ENCODE measurements at places on chromosomes 16 and 17. TPM values are rescaled to one million over a fixed set of nuclear protein-coding genes. Genes with fewer than 3 reads are reported as not detected.

GRCh38 chr17:38724337-38724988 is 5.7 kb upstream of the CISD3 start:
- peaks cover 56% of the 10 kb centered on the region for H3K36me3 ChIP-seq
- H3K4me3 ChIP-seq: no peak overlapping the region
- no peak overlapping the region for H3K27ac ChIP-seq
- DNase-seq: peak; percentile 79
- peaks cover 3% of the 10 kb centered on the region for H3K4me1 ChIP-seq

The KRT15 gene
- total RNA-seq: not detected

GRCh38 chr16:53666786-53667415 is 36.8 kb downstream of the RPGRIP1L start:
- no peak overlapping the region for H3K27ac ChIP-seq
- H3K27me3 ChIP-seq: no peaks in the 10 kb centered on the region
- H3K36me3 ChIP-seq: no peaks in the 10 kb centered on the region
- no peak overlapping the region for H3K4me3 ChIP-seq
- no peak for DNase-seq

The HSF5 gene
- total RNA-seq: not detected

The SP6 gene
- 0.16 TPM for total RNA-seq

The OR3A3 gene
- total RNA-seq: not detected

GRCh38 chr16:64659866-64660265 is 462.0 kb downstream of the CDH11 start:
- DNase-seq: no peak
- H3K4me3 ChIP-seq: no peak overlapping the region
- H3K27ac ChIP-seq: no peak overlapping the region
- no peaks in the 10 kb centered on the region for H3K27me3 ChIP-seq
- no peaks in the 10 kb centered on the region for H3K36me3 ChIP-seq

DNA sequence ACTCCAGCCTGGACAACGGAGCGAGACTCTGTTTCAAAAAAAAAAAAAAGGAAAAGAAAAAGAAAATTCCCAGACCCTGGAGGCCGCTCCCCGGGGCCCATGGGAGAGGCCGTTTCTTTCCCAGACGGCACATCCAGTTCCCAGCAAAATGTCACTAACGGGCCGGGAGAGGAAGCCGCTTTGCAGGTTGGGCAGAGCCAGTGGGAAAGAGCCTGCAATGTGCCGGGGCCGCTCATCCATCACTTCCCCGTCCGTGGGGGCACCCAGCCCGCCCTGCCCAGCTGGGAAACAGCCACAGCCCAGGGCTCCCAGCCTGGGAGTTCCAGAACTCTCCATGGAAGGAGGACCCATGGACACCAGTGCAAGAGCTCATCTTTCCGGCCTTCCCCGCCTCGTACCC is 41.8 kb upstream of the PABPN1L start:
- DNase-seq: no peak
- no peaks in the 10 kb centered on the region for H3K36me3 ChIP-seq
- no peaks in the 10 kb centered on the region for H3K27me3 ChIP-seq
- peak overlapping the region; percentile 55 for H3K27ac ChIP-seq
- no peak overlapping the region for H3K4me3 ChIP-seq

DNA sequence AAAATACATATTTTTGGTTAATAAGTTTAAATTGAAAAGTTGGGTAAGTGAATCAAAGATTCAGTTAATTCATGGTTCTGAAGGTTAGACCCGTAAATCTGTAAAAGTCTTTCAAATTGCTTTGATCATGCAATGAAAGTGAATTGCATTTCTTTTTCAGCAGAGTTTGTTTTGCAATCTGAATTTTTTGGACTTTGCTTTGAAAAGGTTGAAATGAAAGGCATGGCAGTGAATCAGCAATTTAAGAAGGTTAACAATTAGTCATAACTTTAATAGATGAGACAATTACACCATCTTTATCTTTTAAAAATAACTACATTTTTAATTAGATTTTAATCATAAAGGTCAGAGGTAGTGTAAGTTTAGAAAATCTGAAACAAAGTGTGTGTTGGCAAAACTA is 310.9 kb upstream of the KCNJ16 start:
- no peaks in the 10 kb centered on the region for H3K4me1 ChIP-seq
- no peaks in the 10 kb centered on the region for H3K36me3 ChIP-seq
- H3K27ac ChIP-seq: no peak overlapping the region

The TMEM92 gene
- not detected for total RNA-seq

GRCh38 chr17:44102849-44103622 is 20.4 kb downstream of the HDAC5 start:
- no peaks in the 10 kb centered on the region for H3K36me3 ChIP-seq
- peak overlapping the region; percentile 84 for H3K27ac ChIP-seq
- H3K27me3 ChIP-seq: no peaks in the 10 kb centered on the region
- DNase-seq: no peak

GRCh38 chr16:82301146-82301755 is 131.2 kb upstream of the MPHOSPH6 start:
- H3K4me3 ChIP-seq: no peak overlapping the region
- no peaks in the 10 kb centered on the region for H3K27me3 ChIP-seq
- no peak for DNase-seq
- no peaks in the 10 kb centered on the region for H3K36me3 ChIP-seq

DNA sequence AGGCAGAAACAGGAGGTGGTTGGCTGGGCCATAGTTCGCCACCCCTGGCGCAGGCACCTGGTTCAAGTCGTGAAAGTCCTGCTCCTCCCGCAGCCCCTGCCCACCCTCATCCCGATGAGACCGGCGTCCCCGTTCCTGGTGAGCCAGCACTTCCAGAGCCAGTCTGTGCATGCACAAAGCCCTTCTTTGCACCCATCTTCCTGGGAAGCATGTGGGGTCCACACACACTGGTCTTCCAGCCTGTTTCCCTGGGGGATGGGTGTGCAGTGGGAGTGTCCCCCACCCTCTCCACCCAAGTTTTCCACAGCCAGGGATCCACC is 1.6 kb upstream of the ZG16B start:
- H3K36me3 ChIP-seq: no peaks in the 10 kb centered on the region
- H3K27ac ChIP-seq: no peak overlapping the region
- no peak overlapping the region for H3K4me3 ChIP-seq
- DNase-seq: no peak
- no peaks in the 10 kb centered on the region for H3K4me1 ChIP-seq

The IRX3 gene
- 9.8 TPM for total RNA-seq

The XYLT1 gene
- 1.7 TPM for total RNA-seq

The RAI1 gene
- 7.9 TPM for total RNA-seq

GRCh38 chr16:82063456-82064082 is 28.5 kb downstream of the HSD17B2 start:
- no peaks in the 10 kb centered on the region for H3K36me3 ChIP-seq
- no peaks in the 10 kb centered on the region for H3K27me3 ChIP-seq
- no peaks in the 10 kb centered on the region for H3K4me1 ChIP-seq
- no peak overlapping the region for H3K27ac ChIP-seq
- no peak overlapping the region for H3K4me3 ChIP-seq

DNA sequence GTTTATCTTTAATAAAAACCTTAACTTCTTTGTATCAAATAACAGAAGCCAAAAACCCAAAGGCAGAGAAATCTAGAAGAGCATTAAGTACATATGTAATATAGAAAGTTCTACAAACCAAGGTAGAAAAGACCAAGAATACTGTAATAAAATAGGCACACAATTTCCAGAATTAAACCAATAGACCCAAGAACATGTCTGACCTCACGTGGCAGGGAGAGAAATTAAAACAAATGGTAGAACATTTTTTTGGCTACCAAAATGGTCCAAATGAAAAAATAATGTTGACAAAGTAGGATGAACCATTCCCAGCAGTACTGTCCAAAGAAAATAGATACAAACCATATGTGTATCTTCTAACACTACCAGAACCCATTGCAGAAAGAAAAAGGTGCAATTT is 183.5 kb downstream of the CPPED1 start:
- H3K36me3 ChIP-seq: no peaks in the 10 kb centered on the region
- H3K27me3 ChIP-seq: no peaks in the 10 kb centered on the region
- H3K27ac ChIP-seq: no peak overlapping the region
- no peak for DNase-seq
- H3K4me1 ChIP-seq: no peaks in the 10 kb centered on the region

The IGF2BP1 gene
- total RNA-seq: not detected

DNA sequence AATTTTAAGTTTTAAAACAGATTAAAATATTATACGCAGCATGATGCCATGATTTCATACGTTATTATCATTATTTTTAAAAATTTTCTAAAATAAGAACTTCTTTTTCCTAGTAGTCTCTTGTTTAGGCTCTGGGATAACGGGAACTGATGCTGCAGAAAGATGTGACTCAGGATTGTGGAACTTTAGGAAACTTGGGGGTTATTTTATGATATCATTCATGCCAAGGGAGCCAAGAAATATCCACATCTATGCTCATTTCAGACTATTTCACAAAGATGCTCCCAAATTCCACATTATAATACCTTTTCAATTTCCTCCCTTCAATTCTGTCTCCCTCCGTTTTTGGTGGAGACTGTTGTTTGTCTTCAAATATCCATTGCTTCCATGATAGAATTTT is 236.4 kb downstream of the HS3ST3A1 start:
- no peak overlapping the region for H3K27ac ChIP-seq
- H3K27me3 ChIP-seq: no peaks in the 10 kb centered on the region
- H3K4me3 ChIP-seq: no peak overlapping the region

GRCh38 chr17:63246344-63246743 is 199.8 kb downstream of the CYB561 start:
- H3K27me3 ChIP-seq: no peaks in the 10 kb centered on the region
- no peak overlapping the region for H3K27ac ChIP-seq
- DNase-seq: no peak
- H3K4me3 ChIP-seq: no peak overlapping the region
- no peaks in the 10 kb centered on the region for H3K36me3 ChIP-seq

- peak; percentile 45 for DNase-seq
- H3K4me3 ChIP-seq: no peak overlapping the region
- no peak overlapping the region for H3K27ac ChIP-seq
- no peaks in the 10 kb centered on the region for H3K36me3 ChIP-seq
These were observed 3.0 kb upstream of the PRSS22 start for GRCh38 chr16:2860826-2861567.

The ZNF287 gene
- 4.3 TPM for total RNA-seq

- H3K36me3 ChIP-seq: no peaks in the 10 kb centered on the region
- no peak overlapping the region for H3K27ac ChIP-seq
- H3K4me3 ChIP-seq: no peak overlapping the region
- no peak for DNase-seq
These were observed 7.8 kb downstream of the NACA2 start for GRCh38 chr17:61583242-61583641.

The CFAP97D1 gene
- total RNA-seq: not detected

The C1QTNF8 gene
- total RNA-seq: not detected

DNA sequence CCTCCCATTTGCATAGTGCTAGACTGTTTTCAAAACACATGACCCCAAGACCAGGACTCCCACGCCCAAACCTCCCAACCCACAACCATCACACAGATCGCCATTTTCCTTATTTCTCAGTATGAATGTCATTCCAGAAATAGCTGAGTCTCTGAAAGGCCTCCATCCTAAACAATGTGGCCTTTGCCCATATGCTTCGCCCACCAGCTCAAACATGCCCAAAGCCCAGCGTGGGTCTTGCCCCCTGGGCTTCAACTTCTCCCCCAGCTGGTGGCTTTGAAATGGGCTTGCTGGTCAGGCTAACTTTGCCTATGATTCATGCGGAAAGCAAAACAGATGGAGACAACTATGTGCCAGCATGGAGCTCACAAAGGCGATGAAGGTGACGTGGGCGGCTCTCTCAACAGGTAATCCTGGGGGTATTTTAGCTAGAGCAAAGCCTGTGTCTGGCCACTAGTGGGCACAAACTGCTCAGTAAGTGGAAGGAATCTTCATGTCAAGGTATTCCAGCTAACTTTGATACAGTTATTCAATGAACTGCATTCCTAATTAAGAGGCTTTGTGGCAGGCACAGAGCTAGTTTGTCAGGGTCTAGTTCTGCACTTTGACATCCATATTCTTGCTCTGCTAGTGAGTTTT is 17.1 kb downstream of the PMP22 start:
- no peaks in the 10 kb centered on the region for H3K27me3 ChIP-seq
- no peak for DNase-seq
- H3K36me3 ChIP-seq: peaks cover 66% of the 10 kb centered on the region
- H3K4me3 ChIP-seq: peak overlapping the region; percentile 2

DNA sequence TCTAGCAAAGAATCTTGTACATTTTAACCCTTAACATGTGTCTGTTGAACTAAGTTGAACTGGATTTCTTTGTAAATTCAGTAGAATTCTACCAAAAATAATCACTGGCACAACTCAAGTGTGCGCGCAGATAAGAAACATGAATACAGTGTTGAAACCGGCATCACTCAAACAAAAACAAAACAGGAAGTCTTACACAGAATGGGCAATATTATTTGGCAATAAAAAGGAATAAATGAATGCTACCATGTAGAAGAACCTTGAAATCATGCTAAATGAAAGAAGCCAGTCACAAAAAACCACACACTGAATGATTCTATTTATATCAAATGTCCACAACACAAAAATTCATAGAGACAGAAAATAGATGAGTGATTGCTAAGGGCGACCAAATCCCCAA is 102.9 kb upstream of the ZFHX3 start:
- H3K27ac ChIP-seq: no peak overlapping the region
- no peak overlapping the region for H3K4me3 ChIP-seq
- no peaks in the 10 kb centered on the region for H3K4me1 ChIP-seq
- no peaks in the 10 kb centered on the region for H3K36me3 ChIP-seq
- no peaks in the 10 kb centered on the region for H3K27me3 ChIP-seq

The ABI3 gene
- total RNA-seq: 2.5 TPM

DNA sequence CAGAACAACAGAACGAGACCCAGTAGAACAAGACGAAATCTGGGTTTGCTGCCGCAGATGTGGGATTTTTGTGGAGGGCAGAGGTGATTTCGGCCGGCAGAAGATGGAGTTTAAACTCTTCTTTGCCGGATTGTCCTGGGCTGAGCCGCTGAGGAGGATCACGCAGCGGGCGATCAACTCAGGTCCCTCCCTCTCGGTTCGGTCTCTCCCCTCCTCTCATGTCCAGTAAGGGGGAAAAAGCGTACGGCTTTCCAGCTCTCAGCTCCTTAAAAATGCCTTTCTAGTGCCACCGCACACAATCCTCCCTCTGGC is 2.5 kb downstream of the PHF12 start:
- no peak for DNase-seq
- peak overlapping the region; percentile 98 for H3K27ac ChIP-seq
- no peaks in the 10 kb centered on the region for H3K36me3 ChIP-seq

GRCh38 chr17:80727409-80727755 is 182.7 kb downstream of the RPTOR start:
- H3K4me1 ChIP-seq: peaks cover 45% of the 10 kb centered on the region
- no peak for DNase-seq
- H3K27me3 ChIP-seq: no peaks in the 10 kb centered on the region
- H3K36me3 ChIP-seq: no peaks in the 10 kb centered on the region
- H3K27ac ChIP-seq: peak overlapping the region; percentile 43
- no peak overlapping the region for H3K4me3 ChIP-seq

- peak; percentile 40 for DNase-seq
- no peak overlapping the region for H3K4me3 ChIP-seq
- no peak overlapping the region for H3K27ac ChIP-seq
These were observed 5.7 kb downstream of the FOXF1 start for GRCh38 chr16:86515777-86516622.

The KRTAP4-5 gene
- total RNA-seq: not detected

- H3K4me3 ChIP-seq: no peak overlapping the region
- peaks cover 23% of the 10 kb centered on the region for H3K4me1 ChIP-seq
- H3K27ac ChIP-seq: no peak overlapping the region
- H3K27me3 ChIP-seq: no peaks in the 10 kb centered on the region
These were observed 147.1 kb upstream of the CHMP6 start for GRCh38 chr17:80844418-80844990.

Measured in psoas muscle (tissue), 8 donors.